ENCODE measurements at places on chromosomes 12 and 14.

- no peak for DNase-seq
Observed at GRCh38 chr12:131493068-131493826, 217.6 kb upstream of the SFSWAP start.

GRCh38 chr12:66048835-66049537 is 81.6 kb downstream of the LLPH start:
- DNase-seq: no peak

DNA sequence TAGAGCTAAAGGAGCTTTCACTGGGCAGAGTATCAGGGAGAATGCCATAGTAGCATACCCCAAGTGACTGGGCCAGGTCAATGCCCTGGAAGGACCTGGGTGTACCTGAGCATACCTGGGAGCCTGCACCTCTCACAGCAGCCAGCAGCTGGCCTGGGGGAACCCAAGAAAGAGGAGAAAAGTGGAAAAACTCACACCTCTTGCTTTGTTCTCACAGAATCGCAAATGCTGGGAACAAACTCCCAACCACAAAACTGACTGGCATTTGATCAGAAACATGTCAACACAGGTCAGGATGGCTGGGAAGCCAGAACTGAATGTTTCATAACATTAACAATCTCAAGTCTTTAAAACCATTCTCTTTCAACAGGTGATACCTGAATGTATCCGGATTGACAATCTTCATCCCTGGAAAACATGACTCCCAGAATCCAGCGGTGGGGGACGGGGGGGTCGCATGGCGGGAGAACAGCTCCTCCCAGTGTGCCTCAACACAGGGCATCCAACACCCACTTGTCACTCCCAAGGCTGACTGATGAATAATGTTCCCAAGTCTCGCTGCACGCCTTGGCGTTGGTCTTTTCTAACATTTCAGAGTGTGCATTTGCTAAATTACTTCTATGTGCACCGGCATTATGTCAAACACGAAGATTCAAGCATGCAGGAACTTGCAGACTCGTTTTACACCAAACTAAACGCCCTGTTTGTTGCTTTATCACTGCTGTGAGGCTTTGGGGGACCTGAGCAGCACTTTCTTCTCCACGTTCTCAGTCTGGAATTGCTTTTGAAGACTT is 7.9 kb downstream of the FOXN3 start:
- no peak for DNase-seq

DNA sequence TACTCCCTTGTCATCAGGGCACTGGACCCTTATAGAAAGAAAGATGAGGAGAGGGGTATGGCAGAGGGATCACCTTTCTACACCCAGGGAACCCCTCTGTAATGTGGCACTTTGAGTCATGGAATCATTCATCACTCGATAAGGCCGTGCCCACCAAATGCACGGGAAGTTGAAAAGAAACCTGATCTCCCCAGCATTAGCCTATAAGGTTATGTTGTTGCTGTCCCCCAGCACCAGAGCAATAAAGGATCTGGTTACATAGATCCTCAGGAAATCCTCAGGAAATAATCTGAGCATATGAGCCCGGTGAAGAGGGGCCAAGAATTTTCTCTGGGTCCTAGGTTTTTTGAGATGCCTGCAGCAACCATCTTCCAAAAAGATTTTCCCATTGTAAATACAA is 148.8 kb upstream of the CRY1 start:
- DNase-seq: no peak

DNA sequence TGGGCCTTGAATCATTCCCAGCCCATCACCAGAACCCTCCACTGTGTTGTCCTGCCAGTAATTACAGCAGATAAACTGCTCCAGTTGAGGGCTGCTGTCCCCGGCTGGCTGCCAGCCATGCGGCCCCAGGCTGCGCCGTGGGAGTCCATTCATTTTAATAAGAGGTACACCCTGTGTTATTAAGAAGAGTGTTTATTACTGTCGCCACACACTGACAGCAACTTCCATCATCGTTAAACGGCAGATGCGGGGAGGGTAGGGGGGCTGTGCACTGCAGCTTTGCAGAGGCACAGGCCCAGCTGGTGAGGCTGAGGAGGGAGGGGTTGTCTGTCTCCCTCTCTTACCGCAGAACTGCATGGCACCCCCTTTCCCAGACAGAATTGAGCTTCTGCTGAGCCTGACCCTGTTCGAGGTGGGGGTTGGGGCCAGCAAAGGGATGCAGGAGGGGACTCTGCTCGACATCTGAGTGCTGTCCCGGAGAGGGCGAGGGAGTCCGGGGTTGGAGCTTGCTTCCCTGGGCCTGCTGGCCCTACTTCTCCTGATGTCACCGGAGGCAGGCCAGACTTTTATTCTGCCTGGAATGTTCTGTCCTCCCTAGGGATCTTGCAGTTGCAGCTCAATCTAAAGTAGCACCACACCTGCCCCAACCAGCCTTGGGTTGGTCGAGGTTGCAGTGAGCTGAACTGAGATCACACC is 33.8 kb upstream of the GPATCH2L start:
- DNase-seq: no peak

GRCh38 chr14:64465831-64466554 is 694 bp downstream of the AKAP5 start:
- DNase-seq: no peak

DNA sequence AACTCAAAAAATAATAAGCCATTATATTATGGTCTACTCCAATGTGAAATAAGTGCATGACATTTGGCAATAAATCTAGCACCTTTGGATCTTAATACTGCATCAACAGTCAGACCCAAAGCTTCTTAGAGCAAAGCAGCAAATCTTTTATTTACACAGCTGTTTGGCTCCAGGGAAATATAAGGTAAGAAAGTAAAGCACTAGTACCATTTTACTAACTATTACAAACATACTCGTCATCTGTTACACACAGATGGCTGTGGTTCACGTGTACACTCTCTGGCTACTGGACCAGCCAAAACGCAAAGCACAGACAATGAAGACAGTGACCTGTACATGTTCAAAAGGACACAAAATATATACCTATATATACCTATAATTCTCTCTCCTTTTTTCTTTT is 2.8 kb downstream of the FGD6 start:
- no peak for DNase-seq

GRCh38 chr12:74418573-74418972 is 119.1 kb upstream of the ATXN7L3B start:
- DNase-seq: no peak

GRCh38 chr14:72599579-72600470 is 294.1 kb downstream of the DPF3 start:
- no peak for DNase-seq

GRCh38 chr12:65663648-65664047 is 160.6 kb upstream of the HMGA2 start:
- DNase-seq: no peak

DNA sequence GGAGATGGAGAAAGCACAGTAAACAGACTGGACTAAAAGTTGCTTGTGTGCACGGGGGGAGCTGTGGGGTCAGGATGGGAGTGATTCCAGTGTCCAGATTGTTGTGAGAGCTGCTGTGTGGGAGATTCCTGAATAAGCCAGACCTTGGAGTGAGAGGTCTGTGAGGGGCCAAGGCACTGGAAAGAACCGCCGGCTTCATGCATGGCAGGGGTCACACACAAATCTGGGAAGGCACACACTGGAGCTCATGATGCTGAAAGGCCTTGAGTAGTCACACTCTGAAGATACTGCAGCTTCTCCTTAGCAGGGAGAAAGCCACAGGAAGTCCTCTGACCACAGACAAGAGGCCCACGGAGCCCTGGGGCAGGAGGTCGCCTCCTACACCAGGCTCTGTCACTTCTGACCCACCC is 23.1 kb downstream of the ADCY6 start:
- no peak for DNase-seq

Measured in stimulated activated CD8-positive, alpha-beta memory T cell treated with anti-CD3 and anti-CD28 coated beads, Interleukin-15, amount 100 ng/mL, for 4 hours (primary cell).